ENCODE measurements at places on chromosomes 7 and 10.

DNA sequence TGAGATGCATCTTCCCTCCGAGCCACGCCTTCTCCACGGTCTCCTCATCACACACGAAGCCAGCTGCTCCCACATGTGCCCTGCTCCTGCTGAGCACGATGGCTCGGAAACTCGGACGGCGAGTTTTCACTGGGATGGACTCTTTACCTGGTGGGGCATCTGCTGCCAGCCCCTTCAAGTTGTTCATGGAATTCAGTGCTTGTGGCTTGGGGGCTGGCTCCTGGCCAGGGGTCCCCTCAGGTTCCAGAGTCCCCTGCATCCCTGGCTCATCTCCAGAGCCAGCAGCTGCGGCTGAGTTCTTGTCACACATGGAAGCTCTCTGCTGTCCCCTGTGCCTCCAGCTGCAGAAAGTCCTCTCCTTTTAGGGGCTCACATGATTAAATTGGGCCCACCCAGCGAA, 654.0 kb downstream of the SDK1 start:
- DNase-seq = no peak

DNA sequence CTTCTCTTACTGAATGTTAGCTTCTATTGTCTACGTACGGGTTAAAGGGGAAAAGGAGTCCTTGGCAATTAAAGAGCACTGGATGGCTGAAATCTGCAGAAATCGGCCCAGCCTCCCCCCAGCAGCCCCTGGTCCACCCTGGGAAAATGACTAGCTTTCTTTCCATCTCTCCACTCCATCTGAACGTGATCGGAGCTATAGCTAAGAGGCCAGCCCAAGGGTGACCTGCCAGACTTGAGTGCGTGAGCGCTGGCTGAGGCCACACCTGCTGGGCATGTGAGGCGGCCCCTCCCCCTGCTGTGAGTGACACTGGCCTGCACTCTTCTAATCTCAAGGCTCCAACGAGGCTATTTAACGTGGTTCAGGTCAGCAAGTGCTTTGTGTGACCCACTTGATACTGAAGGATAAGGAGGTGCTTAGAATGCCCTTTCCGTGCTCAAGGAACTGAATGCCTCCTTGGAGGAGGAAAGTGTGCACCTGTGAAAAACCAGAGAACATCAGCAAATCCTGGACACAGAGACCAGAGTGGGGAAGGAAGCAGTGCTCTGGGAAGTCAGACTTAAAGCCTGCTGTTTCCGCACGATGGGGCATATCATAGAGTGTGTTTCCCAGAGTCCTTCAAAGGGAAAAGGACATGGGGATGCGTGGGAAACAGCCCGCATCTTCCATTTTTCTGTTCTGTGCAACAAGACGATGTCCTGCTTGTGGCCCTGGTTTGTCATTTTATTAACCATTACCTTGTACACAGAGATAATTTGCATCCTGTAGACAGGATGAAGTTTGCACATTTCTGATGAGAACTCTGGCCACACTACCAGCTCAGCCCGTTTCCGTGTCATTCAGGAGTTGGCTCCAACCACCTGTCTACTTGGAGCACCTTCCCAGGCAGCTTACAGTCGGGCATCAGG, 12.5 kb upstream of the MNX1 start:
- DNase-seq = no peak

DNA sequence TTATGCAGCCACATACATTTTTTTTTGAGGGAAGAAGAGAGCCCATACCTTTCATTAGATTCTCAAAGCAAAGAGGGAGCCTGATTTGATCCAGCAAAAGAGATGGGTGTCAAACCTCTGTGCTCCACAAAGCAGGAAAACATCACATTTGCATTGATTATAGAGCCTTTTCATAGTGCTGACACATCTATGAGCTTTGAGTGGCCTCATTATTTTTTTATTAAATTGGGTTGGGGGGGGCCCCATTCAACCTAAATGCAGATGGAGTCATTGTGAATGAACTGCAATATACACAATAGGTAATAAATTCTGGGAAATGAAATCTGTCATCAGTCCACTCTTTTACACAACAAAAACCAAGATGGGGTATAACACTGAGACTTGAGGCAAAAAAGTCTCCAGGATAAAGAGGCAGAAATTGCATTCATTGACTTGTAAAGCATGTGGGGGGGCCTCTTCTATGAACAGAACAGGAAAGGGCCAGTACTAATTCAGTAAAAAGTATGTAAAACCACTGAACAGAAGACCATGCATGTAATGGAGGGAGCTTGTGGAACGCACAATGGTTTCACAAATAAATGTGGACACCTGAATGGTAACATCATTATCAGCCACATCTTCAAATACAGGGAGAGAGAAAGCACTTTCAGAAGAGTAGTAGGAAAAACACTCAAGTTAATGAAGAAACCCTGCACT, 17.7 kb upstream of the ASB4 start:
- no peak for DNase-seq

GRCh38 chr7:129831424-129832058, 121.2 kb downstream of the UBE2H start:
- no peak for DNase-seq

GRCh38 chr10:92486637-92487036, 87.3 kb downstream of the IDE start:
- no peak for DNase-seq

GRCh38 chr7:82507365-82507975, 63.9 kb upstream of the CACNA2D1 start:
- no peak for DNase-seq

- no peak for DNase-seq
These were observed 42.8 kb downstream of the ARHGAP21 start for GRCh38 chr10:24680647-24681524.

DNA sequence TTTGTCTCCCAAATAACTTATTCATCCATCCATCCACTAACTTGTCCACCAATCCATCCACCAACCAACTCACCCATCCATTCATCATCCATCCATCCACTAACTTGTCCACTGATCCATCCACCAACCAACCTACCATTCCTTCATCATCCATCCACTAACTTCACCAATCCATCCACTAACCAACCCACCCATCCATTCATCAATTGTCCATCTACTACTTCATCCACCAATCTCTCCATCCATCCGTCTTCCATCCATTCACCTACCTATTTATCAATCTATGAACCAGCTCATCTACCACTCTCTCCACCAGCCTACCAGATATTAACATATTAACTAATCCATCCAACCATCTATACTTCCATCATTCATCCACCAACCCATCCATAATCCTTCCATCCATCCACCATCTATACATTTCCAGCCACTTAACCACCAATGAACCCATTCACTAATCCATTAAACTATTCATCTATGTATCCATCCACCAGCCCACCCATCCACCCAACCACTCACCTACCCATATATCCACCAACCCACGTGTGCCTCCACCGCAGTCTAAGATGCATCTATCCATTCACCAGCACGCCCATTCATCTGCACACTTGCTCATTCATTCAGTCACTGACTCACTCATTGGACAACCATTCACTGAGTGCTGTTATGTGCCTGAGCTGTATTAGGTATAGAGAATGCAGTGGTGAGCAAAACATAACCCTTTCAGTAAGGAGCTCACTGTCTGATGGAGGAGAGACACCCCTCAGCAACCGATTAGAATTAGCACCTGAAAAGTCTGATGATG, 19.8 kb upstream of the TBL2 start:
- no peak for DNase-seq

GRCh38 chr10:109914966-109915365, 8.3 kb downstream of the XPNPEP1 start:
- DNase-seq = no peak

GRCh38 chr7:127667759-127668530, 16.0 kb downstream of the SND1 start:
- DNase-seq = no peak

DNA sequence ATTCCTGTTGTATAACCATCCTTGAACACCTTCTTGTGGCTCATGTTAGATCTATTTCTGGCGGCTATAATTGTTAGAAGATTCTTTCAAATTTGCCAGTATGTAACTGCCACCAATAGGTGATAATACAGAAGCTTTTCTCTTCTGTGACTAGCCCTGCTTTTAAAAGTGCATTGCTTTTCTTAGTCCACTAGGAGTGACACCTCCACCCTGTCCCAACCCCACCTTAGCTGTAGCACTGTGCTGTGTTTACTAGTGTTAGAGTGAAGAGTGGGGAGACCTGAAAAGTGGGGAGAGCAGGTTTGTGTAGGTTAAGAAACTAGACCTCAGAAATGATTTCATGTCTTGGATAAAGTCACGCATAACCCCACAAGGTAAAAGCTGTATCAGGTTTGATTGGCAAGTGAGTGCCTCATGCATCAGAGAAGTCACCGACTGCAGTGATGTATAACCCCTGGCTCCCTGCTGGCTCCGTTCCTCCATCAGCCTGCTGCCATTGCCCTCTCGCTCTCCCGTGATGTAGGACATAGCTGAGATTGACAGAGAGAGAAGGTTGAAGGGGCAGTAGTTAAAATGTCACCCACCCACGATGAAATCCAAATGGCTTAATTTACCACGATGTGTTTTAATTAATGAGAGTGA, 12.5 kb downstream of the NPVF start:
- no peak for DNase-seq

DNA sequence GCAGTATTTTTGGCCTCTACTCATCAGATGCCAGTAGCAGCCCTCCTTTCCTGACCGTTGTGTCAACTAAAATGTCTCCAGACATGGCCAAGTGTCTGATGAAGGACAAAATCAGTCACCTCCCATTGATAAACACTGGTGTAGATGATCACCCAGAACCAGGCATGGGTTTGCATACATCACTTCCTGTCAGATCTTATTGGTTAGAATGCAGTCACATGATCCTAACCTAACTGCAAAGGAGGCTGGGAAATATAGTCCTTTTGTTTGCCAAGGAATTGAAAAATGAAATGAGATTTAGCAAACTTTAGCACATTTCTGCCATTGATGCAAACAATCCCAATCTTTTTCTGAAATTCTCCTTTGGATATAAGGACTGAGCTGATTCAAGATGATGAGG, 141.4 kb downstream of the BUB3 start:
- DNase-seq = no peak

GRCh38 chr10:126595160-126595559, 75.3 kb downstream of the C10orf90 start:
- DNase-seq = no peak

- DNase-seq = no peak
These were observed 88.0 kb upstream of the PFKP start for GRCh38 chr10:2979306-2979705.

- DNase-seq = no peak
These were observed 134.9 kb downstream of the ADRA2A start for GRCh38 chr10:111211706-111212105.

GRCh38 chr10:106038246-106038645, 1126.3 kb downstream of the SORCS1 start:
- DNase-seq = no peak

DNA sequence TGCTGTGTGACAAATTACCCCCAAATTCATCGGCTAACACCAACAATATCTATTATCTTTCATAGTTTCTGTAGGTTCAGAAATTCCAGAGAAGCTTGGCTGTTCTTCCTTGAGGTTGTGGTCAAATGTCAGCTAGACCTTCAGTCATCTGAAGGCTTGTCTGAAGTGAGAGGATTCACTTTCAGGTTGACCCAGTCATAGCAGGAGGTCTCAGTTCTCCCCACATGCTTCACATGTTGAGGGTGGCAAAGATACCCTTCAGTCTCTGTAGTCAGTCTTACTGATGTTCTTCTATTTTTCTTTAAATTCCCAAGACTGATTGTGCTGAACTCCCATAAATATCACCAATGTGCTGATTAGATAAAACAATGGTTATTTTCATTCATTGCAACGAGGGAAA, 1692.0 kb downstream of the REEP3 start:
- DNase-seq = no peak

- no peak for DNase-seq
These were observed 112.5 kb downstream of the MAD1L1 start for GRCh38 chr7:2120251-2120660.

GRCh38 chr7:42082144-42082543, 154.9 kb downstream of the GLI3 start:
- DNase-seq = no peak

GRCh38 chr7:119271147-119271779, 1001.7 kb upstream of the KCND2 start:
- DNase-seq = no peak

DNA sequence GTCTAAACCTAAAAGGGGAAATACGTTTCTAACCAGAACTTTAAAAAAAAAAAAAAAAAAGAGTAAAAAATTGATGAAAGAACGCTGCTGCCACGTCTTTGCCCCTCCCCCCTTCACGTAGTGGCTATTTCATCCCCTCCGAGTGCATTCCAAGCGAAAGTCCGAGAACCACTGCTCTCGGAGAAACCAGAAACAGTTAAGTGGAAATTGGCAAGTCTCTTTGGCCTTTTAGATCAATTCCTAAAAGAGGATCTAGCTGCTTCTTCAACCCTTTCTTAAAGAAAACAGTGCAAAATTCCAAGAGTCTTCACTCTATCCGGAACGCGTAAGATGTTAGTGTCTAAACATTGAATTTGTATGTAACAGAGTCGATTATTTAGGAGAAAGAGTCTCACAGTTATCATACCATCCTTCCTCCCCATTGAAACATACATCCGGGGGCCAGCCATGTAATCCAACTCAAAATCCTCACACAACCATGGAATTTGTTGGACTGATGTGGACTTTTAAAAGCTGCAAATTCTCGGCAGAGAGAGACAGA, 1.1 kb downstream of the P4HA1 start:
- DNase-seq = no peak

- DNase-seq = no peak
These were observed 598 bp downstream of the MMS19 start for GRCh38 chr10:97497572-97498075.

DNA sequence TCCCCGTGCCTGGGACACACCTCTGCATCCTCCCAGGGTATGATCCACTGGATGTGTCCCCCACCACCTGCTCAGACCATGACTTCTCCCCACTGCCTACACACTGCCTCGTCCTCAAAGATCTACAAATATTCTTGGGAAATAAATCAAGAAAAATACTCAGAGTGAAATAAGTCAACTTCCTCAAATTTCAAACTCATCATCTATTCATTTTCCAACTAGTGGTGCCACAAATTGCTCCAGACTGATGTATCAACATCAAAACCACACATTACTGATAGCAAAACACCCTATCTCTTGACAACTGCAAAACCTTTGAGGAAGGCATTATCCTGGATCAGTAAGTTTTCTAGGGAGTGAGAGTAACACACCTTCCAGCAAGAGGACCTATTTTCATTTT, 87.7 kb downstream of the GRB10 start:
- DNase-seq = no peak
